CD4-positive, CD25-positive, alpha-beta regulatory T cell (primary cell): ENCODE measurements at places on chromosomes 16 and 17.
A peak's percentile ranks its signal among the peaks of the same experiment; 100 is the strongest.

- DNase-seq = no peak
Observed at GRCh38 chr16:46691726-46692125, 2.3 kb downstream of the ORC6 start.

GRCh38 chr16:11667221-11667823 is 933 bp upstream of the SNN start:
- DNase-seq = no peak

GRCh38 chr17:1486802-1487695 is 5.4 kb downstream of the MYO1C start:
- peak; percentile 70 for DNase-seq

DNA sequence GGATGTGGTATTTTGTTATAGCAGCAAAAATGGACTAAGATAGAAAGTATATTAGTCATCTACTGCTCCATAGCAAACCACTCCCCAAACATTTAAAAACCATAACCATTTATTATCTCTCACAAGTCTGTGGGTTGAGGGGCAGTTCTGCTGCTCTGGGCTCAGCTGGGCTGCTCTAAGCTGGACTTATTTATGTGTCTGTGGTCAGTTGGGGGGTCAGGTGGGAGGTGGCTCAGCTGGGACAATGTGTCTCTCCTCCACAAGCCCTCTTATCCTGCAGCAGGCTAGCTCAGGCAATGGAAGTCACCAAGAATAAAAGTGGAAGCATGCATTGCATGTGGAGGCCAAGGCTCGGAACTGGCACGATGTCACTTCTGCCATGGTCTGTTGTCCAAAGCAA is 226.1 kb upstream of the N4BP1 start:
- no peak for DNase-seq

DNA sequence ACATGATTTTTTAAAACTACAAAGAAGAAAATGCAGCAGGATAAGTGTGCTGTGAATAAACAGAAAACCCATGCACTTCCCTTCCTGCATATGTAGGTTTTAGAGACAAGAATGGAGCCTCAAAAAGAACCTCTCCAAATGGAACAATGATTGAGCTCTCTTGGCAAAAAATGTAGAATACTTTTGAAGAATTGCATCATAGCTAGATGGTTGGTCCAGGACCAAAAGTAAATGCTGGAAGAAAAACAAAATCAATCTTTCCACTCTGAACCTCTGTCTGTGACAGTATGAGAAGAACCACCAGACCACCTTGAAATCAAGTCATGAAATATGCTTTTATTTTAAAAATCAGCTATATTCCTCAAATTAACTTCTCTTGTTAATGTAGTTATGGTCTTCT is 17.5 kb downstream of the HELZ start:
- DNase-seq = no peak

DNA sequence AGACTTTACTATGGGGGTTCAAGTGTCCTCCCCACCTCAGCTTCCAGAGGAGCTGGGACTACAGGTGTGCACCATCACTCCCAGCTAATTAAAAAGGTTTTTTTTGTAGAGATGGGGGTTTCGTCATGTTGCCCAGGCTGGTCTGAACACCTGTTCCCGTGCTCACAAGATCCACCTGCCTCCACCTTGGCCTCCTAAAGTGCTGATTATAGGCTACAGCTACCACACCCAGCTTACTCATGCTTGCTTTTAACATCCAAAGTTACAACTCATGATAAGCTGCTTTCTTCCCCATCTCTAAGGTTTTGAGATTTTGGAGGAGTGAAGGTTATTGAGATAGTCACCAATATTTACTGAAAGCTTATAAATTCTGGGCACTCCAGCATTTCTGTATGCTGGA is 2.6 kb downstream of the NUP88 start:
- no peak for DNase-seq

GRCh38 chr16:88831838-88832237 is 20.1 kb upstream of the APRT start:
- no peak for DNase-seq

- DNase-seq = no peak
Observed at GRCh38 chr16:52501746-52502145, 45.2 kb downstream of the TOX3 start.

- no peak for DNase-seq
Observed at GRCh38 chr16:47750371-47750770, 289.2 kb downstream of the PHKB start.

DNA sequence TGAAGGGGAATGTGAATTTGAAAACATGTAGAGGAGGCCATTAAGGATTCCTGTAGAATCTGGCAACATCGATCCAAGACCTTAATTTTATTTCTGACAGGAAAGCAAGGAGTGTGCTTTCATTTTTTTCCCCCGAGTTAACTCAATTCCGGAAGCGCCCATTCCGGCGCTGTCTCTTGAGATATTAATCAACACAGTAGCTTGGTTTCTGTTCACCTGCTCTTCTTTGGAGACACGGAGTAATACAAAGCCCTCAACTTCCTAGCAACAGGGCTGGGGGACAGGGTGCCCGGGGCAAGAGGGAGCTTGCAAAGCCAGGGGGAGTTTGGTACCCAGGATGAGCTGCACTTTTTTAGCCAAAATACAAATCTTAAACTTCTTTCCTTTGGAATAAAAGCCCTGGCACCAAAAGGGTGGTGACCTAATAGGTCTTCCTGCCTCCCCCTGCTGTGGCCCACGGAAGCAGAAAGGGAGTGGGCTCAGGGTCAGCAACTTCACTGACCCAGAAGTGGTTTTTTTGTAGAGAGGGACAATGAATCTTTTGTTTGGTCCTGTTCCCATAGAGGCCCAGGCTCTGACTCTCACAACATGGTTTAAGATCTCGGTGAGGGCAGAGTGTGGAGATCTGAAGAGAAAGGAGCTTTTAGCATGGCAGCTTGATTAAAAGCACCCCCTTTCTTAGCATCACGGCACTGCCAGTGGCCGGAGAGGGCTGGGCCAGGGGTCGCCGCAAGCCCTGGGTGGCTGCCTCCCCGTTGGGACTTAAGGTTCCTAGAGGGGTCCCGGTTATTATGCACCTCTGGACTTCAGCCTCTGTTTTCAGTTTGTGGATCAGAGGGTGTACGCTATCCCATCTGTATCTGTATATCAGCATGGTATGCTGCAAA is 207.3 kb downstream of the CCDC182 start:
- DNase-seq = peak; percentile 12

- DNase-seq = no peak
Observed at GRCh38 chr16:25256695-25257469, 763 bp downstream of the ZKSCAN2 start.

DNA sequence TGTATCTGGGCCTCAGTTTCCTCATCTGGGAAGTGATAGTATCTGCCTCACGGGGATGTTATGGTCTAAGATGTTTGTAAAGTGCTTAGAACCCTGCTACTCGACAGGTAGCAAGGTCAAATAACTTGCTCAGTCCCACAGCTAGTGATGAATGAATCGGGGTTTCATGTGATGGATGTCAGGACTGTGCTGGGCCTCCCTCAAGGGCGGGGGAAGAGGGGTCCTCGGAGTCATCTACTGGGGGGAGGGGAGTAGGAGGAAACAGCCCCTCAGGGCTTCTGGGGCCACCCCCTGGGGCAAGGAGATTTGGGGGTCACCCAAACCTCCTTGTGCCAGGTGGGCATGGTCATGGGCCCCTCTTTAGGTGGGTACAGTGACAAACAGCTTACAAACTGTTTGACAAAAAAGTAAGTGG is 732 bp downstream of the PNPO start:
- DNase-seq = no peak

DNA sequence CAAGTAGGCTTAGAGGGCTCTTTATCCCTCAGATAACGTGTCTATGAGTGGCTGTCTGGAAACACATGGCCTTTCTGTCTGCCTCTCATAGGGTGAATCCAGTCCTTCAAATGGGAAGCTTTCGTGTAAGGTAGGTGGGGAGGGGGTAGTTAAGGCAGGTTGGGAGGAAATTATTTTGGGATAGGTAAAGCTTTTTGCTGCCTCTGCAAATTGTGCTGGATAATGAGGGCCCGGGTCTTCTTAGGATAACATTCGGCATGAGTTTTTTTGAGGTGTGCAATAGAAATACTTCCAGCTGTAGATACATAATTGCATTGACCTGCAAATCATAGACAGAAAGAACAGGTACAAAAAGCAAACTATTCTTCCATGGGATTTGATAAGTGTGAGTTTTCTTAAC is 189.7 kb downstream of the PRKCA start:
- no peak for DNase-seq

GRCh38 chr17:80381416-80381923 is 33.5 kb upstream of the ENDOV start:
- DNase-seq = no peak

- DNase-seq = no peak
Observed at GRCh38 chr16:46980926-46981325, 7.5 kb upstream of the DNAJA2 start.

GRCh38 chr17:15181333-15181732 is 83.8 kb downstream of the PMP22 start:
- no peak for DNase-seq

- DNase-seq = no peak
Observed at GRCh38 chr17:59848778-59849177, 44.0 kb downstream of the TUBD1 start.

DNA sequence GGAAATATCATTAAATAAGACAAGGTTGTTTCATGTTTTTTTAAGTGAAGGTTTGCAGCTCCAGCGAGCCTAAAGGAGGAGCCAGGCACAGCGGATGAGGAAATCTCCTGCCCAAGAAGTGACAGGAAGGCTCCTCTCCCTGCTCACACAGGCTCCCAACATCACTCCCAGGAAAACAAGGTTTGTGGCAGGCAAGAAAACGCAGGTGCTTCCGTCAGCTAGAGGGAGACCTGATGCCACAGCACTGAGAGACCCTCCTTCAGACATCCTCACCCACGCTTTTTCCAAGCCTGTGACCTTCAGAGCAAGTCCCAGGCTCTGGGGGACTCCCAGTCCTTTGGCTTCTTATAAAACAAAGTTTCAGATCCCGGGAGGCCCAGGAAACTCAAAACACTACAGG is 89.7 kb downstream of the ZNF423 start:
- DNase-seq = no peak

GRCh38 chr17:8949061-8949661 is 16.3 kb downstream of the PIK3R5 start:
- DNase-seq = no peak

DNA sequence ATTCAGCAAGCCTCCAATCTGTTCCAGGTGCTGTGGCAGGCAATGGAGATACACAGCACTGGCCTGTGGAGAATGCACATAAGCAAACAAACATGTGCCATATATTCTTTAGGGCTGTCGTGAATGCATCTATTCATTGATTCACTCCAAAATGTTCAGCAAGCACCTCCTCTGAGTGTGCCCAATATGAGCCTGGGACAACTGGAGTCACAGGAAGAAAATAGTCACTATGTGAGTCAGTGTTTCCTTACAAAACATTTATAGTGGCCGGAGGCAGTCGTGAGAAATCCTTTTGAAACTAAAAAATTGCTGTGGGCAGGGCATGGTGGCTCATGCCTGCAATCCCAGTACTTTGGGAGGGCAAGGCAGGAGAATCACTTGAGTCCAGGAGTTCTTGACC is 310.1 kb downstream of the CA10 start:
- DNase-seq = no peak

- no peak for DNase-seq
Observed at GRCh38 chr17:4407851-4408250, 25.9 kb upstream of the SPNS3 start.

DNA sequence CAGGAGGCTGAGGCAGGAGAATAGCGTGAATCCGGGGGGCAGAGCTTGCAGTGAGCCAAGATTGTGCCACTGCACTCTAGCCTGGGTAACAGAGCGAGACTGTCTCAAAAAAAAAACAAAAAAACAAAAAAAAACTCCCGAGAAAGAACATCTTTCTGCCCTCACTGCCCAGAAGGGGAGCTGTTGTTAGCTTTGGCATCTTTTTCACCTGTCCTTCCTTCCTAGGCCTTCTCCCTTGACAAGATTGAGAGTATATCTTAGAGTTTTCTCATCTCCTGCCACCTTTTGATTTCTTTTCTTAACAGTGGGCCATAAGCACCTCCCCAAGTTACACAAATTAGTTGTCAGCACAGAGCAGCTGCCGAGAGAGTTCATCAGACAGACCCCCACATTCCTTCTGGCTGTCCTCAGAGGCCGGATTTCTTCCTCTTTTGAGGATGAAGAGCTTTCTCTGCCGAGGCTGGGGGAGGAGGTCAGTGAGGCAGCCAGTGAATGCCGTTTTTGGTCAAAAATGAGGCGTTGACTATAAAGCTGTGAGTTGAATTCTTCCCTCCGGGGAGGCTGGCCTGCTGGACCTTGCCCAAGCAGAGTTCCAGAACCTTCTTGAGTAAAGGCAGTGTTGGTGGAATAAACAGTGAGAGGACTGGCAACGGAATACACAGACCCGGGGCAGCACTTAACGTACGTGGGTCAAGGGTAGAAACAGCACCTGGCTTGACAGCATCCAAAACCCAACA is 127.0 kb downstream of the ABCC6 start:
- DNase-seq = no peak

DNA sequence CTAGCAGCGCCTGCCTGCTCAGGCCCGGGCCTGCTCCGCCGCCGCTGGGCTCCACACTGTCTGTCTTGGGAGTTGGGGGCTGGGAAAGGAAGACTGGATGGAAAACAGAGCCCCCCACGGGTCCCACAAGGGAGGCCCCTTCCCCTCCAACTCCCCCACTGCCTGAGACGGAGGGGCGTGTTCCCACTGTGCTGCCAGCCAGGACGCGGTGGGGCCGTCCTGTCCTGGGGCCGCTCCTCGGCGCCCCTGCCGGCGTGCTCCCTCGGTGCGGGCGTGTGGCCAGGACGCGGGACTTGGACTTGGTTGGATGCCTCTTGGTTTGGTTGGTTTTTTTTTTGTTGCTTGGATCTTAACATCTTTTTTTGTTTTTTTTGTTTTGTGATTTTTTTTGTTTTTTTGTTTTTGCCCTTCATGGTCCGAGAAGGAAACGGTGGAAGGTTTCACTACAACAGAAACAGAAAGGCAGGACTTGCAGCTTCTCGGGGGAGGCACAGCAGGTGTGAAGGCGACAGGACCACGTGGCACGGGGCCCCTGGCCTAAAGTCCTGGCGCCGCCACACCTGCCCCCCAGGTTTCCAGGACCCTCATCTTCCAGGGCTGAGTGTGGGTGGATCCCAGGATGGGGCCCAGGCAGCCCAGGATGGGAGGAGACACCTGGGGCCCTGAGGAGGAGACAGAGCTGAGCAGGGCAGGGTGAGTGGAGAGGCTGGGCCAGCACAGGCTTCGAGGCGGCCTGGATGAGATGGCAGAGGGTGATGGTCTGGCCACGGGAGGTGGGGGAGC is 16.0 kb downstream of the ENGASE start:
- no peak for DNase-seq

DNA sequence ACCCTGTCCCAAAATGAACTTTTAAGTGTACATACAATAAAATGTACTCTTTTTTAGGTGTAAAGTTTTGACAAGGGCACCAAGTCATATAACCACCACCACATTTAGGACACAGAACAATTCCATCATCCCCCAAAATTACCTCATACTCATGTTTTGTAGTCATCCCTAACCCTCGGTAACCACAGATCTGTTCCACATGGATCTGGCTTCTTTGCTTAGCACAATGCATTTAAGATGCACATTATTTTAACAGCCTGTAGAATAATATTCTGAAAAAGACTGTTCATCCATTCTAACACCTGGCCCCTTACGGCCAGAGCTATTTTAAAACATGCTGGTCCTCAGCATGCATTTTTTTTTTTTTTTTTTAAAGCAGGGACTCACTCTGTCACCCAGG is 25.2 kb upstream of the CFAP20 start:
- DNase-seq = no peak

GRCh38 chr17:78038748-78039288 is 80.3 kb downstream of the TNRC6C start:
- no peak for DNase-seq
